ENCODE measurements at places on chromosomes 4 and X.

GRCh38 chr4:41140410-41140809 lies 73.9 kb downstream of the APBB2 start:
- DNase-seq = no peak

GRCh38 chr4:146243141-146243882 lies 29.0 kb downstream of the REELD1 start:
- no peak for DNase-seq

DNA sequence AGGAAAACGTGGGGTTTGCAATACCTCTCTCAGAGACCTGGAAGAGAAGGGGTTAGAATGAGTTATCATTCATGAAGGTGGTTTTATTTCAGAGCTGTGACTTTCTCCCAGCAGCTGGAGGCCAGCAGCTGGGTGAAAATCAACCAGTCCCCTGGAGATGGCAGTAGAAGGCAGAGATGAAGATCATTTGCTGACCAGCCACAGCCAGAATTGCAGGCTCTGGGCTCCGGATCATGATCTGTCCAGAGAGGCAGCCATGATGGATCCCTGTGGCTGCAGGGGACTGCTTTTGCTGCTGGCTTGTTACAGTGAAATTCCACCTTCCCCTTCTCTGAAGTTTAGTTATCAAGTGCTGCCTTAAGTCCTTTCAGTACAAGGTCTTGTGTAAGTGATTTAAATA lies 46.9 kb upstream of the TAB3 start:
- no peak for DNase-seq

GRCh38 chrX:55648434-55648833 lies 25.2 kb downstream of the FOXR2 start:
- no peak for DNase-seq

- no peak for DNase-seq
These were observed 340.9 kb upstream of the CTSO start for GRCh38 chr4:156294577-156294976.

- DNase-seq = no peak
These were observed 16.1 kb downstream of the CBR4 start for GRCh38 chr4:168993714-168994510.

GRCh38 chr4:83510442-83510841 lies 25.5 kb upstream of the GPAT3 start:
- no peak for DNase-seq

- no peak for DNase-seq
These were observed 7.7 kb upstream of the ASB5 start for GRCh38 chr4:176276710-176277109.

GRCh38 chrX:13283950-13284546 lies 35.8 kb downstream of the ATXN3L start:
- DNase-seq = no peak

- DNase-seq = no peak
These were observed 474.0 kb upstream of the NDST3 start for GRCh38 chr4:117560329-117560728.

DNA sequence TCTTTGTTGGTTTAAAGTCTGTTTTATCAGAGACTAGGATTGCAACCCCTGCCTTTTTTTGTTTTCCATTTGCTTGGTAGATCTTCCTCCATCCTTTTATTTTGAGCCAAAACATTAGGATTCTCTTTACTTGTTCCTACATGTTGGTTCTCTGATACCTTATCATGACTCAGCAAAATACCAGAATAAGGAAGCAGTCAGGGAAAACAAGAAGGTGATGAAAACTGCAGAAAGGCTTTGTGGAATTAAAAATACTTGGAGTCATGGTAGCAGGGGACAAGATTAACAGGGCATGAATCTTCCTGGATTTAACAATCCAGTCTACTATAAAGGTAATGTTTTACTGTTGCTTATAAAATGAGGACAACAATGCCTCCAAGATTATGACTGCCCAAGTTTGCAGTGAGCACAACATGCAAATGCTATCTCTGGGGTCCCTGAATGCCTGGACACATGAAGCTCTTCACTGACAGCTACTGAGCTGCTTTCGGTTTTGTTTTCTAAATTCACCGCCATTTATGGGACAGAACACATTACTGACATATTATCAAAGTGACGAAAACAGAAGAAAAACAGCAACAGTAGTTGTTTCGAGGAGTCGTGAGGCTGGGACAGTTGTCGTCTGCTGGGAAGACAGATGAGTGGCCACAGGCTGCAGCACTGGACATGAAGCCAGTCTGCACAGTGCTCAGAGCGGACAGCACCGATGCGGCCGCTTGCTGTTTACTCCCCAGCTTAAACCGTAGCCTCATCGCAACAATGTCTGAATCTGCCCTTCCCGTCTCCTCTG lies 174.5 kb upstream of the DKK2 start:
- DNase-seq = no peak

DNA sequence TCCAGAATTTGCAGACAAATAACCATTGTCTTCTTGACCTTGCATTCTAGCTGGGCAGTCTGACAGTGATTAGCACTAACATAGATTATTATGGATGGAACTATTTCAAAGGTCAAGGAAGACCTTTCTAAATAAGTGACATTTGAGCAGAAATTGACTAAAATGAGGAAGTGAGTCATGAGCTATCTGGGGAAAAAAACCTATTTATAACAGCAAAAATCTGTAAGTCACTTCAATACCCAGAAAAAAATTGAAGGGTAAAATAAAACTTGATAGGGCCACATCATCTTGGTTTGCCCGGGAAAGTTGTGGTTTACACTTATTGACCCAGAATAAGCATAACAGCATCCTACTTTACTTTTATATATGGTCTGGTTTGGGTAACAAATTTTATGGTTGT lies 414.6 kb upstream of the HS3ST1 start:
- DNase-seq = no peak

- no peak for DNase-seq
These were observed 111.7 kb downstream of the GALNTL6 start for GRCh38 chr4:171924746-171925376.

DNA sequence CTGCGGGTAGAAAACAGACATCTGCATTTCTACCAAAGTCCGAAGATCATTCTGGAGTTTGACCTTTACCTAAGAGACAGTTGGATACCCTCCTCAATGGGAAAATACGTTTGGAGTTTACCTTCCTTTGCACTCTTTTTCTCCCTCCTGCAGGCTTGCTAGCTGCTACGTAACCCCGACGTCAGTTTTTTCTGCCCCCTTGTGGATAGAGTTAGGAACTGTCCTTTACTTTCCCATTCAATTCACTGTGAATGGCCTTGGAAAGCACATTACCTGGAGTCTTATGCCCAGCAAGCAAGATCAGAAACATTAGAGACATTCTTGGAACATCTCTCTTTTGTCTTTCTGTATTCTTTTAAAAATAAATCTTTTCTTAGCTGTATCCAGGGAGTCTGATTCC lies 250.7 kb downstream of the NAP1L3 start:
- no peak for DNase-seq

DNA sequence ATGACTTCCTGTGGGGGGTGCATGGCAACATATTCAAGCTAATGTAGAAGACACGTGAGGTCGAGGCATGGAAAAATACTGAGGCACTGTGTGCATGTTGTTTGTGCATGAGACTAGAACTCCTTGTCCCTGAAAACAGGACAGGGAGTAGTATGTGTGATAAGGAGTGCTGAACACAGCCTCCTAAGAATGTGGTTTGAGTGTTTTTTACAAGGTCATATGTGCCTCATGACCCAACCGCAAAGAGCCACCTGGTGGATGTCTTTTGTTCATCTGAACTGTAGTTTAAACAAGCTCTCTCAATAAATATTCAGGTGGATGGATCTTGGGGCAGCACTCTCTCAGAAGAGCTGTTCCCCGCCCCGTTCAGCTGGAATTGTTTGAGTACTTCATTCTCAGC lies 226.6 kb downstream of the NLGN4X start:
- no peak for DNase-seq

DNA sequence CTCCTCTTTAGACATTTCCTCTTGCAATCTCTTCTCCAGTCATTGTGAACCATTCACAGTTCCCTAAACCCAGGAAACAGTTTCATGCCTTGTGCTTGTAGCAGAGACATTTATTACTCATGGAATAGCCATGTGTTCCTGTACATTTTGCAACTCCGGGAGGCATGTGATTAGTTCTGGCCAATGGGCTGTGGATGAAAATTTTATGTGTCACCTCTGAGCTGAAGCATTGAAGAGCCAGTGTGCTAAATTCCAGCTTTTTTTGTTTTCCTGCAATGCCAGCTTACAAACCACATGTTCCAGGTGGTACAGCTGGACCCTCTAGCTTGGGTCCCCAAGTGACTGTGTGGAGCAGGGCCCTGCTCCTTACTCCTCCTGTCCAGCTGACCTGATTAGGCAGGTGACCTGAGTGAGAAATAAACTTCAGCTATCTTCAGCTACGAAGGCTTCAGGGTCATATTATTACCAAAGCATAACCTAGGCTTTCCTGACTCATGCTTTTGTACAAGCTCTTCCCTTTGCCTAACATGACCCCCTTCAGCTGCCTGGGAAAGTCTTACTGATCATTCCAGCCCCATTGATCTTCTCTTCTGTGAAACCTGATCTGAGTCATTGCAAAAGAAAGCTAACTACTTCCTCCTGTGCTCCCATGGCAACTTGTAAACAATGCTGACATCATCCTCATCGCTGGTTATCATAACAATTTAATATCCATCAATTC lies 200.4 kb downstream of the PTTG2 start:
- DNase-seq = peak; percentile 95

DNA sequence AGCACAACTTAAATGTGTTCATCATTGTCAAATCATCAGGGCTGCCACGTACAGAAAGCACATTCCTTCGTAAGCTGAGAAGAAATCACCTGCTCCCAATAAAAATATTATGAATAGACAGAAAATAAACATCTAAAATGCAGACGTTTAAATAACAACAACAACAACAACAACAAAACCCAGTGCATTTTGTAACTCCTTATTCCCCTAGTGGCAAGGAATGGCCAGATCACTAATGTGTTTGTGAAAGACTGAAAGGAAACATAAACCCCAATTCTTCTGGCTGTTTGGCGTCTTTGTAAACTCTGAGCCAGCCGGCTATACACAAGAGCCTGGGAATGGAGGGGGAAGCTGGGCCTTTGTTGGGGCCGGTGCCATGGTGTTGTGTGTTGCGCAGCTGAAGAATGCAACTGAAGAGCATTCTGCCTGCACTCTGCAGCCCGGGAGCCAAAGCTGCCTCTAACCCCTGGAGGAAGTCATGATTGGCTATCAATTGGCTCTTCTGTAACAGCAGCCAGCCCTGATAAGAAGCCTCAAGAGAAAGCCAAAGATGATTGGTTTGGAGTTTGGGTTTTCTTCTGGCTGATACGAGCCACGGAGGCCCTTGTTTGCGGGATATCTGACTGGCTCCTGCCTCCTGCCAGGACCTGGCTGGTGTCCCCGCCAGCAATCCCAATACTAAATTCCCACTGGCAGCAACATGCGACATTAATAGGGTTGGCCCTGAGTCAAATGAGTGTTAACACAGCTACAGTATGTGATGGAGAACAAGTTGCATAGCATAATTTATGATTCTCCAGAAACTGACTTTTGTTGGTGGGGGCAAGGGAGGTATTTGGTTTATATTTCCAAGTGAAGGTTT lies 89.7 kb upstream of the TFDP3 start:
- no peak for DNase-seq

- no peak for DNase-seq
These were observed 35.1 kb downstream of the SYTL4 start for GRCh38 chrX:100696699-100697351.

GRCh38 chrX:1400049-1400448 lies 8.1 kb upstream of the SLC25A6 start:
- DNase-seq = no peak

DNA sequence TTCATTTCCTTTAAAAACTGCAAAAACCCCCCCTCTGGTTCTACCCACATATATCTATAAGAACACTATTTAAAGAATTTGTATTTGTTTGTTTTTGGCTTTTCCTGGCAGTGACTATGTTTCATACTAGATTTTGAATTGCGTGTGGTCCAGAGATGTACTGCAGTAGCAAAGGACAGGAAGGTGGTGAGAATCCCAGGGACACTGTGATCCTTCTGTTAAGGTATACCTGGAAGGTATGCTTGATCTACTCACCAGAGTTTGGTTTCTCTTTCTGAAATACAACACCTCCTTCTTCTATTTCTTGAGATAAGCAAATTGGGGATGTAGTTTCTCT lies 129.6 kb upstream of the RASGEF1B start:
- DNase-seq = no peak

GRCh38 chr4:178339769-178340168 lies 897.5 kb upstream of the AGA start:
- no peak for DNase-seq

- no peak for DNase-seq
These were observed 79.9 kb downstream of the SLC9A6 start for GRCh38 chrX:136065044-136065671.

DNA sequence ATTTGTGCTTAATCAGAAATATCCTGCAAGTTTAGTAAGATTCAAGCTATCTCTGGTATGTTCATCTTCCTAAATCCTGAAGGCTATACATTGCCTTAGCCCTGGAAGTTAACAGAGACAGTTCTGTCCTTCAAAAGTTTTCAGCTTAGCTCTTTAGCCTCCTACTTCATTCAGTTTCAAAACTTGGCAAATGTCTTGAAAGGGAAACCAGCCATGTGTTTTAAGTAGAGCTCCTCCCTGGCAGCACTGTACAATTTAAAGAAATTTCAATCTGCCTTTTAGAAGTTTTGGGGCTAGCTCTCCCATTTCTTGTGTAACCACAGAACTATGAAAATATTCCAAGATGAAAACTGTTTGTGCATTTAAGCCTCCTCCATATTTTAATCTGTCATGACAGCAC lies 47.0 kb downstream of the FANCB start:
- no peak for DNase-seq

- DNase-seq = no peak
These were observed 289.5 kb downstream of the USP46 start for GRCh38 chr4:52369649-52370048.

DNA sequence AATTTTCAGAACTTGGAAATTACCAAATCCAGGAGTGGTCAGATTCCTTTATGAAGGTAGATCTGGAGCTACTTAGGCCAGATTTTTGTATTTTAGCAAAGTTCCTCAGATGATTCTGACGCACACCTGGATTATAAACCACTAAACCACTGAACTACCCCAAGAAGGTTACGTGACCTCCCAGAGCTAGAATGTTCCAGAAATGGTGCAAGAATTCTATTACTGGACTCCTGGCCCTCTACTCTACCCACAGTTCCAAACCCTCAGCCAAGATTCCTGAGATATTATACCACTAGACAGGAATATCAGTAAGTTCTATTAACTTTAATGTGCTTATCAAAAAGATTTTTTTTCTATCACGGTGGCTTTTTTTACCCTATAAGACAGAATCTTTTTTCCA lies 67.1 kb downstream of the ABCG2 start:
- DNase-seq = no peak

Data from NCI-H2029 (cell line).